ENCODE measurements at places on chromosomes 4 and X.

GRCh38 chrX:3362956-3363355 lies 16.5 kb upstream of the MXRA5 start:
- no peak for DNase-seq

DNA sequence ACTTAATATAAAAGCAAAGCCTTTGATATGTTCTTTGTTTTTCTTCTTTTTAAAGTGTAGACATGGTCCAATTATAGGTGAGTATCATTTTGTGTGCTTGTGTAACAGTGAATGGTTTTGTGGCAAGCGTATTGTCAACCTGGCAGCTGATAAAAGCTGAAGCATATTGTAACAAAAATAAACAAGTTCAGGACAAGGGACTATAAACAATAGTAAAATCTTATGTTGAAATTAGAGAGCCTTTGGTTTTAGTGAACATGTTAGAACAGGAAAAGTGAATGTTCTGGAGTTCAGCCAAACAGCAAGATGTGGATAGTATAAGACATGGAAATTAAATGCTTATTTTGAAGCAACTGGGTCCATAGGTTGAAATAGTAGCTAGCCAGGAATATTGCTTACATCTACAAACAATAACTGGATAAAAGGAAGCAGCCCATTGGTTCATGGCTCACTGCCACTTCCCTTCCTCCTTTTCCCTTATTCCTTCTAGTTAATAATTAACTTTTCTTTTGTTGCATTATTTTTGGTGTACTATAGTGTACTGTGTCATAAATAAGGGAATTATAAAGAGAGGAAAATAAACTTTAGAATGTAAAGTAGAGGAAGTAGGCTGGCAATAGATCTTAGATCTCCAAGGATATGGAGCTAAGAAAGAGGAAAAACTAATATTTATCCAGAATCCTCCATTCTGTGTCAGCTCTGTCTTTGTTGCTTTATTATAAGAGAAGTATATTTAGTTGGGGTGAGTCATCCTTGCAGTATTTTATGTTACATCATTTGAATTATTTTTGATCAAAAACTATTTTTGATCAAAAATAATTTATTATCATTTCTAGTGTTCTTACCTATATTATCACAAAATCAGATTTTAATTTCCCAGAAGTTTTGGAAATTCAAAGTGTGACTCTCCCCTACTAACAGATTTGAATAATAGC lies 65.6 kb downstream of the MRPL1 start:
- peak; percentile 78 for DNase-seq

- DNase-seq = no peak
These were observed 759 bp upstream of the TBC1D1 start for GRCh38 chr4:37889849-37890800.

- peak; percentile 35 for DNase-seq
These were observed 267.5 kb downstream of the FAT4 start for GRCh38 chr4:125582302-125582701.

- DNase-seq = no peak
These were observed 67.5 kb upstream of the ATP8A1 start for GRCh38 chr4:42724451-42724850.

DNA sequence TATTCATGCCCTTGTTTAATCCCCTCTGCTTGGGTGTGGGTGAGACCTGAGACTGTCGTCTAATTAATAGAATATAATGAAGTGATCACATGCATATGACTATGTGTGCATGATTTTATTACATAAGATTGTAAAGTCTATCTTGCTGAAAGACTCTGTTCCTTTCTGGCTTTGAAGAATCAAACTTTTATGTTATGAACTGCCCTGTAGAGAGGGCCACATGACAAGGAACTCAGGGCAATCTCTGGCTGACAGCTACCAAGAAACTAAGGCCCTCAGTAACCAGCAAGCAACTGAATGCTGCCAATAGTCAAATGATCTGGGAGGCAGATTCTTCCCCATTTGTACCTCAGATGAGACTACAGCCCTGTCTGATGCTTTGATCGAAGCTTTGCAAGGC lies 13.5 kb downstream of the TSPAN7 start:
- no peak for DNase-seq

- DNase-seq = no peak
These were observed 67.6 kb downstream of the COX18 start for GRCh38 chr4:73001885-73002284.

DNA sequence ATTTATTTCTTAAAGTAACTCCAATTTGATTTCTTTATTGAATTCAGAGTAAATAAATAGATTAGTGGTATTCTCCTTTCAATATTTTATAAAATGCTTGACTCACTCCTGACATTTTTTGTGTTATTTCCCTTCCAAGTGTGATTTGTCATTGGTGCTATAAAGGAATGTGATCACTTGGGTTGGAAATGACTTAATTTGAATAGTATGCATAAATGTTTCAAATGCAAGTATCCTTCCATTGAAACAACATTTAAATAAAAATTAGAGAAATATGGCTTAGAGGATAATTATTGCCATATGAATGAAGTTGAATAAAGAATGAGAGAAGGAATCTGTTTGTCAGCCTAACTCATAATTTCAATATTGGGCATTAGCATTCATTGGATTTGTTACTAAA lies 182.7 kb downstream of the PABPC4L start:
- no peak for DNase-seq

- peak; percentile 85 for DNase-seq
These were observed 15.0 kb upstream of the MTNR1A start for GRCh38 chr4:186570193-186570996.

DNA sequence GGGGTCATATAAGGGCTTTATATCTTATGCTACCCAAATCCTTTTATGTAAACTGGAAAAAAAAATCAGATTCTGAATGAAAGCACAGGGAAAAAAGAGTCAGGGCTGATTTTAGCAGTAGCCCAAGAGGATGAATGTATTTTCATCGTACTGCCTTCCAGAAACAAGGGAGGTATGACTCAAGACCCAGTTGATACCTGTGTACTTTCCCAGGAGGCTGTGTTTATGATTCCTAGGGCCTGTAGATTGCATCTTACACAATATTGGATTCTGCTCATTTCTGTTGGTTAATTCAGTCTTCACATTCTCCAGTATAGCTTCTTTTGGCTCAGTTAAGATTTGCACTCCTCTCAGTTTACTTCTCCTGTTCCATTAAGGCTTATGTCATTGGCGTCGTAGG lies 127.9 kb upstream of the LIMCH1 start:
- no peak for DNase-seq

DNA sequence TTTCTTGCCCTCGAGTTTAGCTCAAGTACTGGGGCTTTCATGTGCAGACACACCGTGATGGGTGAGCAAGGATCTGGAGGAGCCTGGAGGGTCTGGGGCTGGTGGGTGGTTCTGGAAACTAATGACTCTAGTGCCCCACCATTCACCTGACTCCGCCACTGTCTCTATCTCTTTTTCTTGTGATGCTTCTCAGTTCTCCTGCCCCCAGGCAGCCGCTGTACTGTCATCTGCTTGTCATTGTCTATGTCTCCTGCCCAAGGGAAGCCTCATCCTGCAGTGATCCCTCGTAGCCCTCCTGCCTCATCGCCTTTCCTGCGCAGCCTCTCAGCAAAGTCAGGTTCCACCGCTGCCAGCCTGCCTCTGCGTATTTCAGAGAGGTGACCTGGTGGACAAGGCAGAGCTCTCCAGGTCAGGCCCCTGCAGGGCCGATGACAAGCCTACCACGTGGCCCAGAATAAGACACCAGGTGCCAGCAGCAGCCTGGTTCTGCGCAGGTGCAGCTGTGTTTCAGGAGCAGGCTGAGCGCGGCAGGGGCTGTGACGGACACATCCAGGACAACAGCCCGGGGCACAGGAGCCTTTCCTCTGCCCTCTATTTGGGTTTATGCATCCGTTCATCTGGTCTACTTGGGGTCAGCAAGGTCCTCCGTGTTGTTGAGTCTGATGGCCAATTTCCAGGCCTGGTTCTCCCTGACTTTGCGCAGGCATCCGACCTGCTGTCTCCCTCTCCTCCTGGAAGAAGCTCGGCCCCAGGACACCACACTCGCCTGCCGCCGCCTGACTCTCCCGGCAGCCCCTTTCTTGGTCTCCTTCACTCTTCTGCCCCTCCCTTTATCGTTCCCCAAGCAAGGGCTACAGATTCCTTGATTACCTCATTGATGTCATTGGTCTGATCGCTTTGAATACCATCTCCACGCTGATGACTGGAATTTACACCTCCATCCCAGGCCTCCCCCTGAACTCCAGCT lies 30.9 kb upstream of the CDKN2AIP start:
- DNase-seq = no peak

DNA sequence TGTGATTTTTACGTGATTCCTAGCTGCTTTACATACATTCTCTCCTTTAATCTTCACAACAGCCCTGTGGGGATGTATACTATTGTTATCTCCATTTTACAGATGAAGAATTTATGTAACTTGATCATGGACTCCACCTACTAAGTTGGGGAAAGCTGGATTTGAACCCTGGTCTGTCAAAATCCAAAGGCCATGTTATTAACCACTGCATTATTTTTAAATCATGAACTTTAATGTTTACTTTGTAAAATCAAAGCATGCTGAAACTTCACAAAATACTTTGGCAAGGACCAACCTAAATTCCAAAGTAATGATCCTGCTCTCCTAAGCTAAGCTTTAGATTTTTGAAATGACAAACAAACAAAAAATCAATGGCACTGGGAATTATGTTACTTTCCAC lies 26.1 kb downstream of the FAM47E start:
- no peak for DNase-seq

DNA sequence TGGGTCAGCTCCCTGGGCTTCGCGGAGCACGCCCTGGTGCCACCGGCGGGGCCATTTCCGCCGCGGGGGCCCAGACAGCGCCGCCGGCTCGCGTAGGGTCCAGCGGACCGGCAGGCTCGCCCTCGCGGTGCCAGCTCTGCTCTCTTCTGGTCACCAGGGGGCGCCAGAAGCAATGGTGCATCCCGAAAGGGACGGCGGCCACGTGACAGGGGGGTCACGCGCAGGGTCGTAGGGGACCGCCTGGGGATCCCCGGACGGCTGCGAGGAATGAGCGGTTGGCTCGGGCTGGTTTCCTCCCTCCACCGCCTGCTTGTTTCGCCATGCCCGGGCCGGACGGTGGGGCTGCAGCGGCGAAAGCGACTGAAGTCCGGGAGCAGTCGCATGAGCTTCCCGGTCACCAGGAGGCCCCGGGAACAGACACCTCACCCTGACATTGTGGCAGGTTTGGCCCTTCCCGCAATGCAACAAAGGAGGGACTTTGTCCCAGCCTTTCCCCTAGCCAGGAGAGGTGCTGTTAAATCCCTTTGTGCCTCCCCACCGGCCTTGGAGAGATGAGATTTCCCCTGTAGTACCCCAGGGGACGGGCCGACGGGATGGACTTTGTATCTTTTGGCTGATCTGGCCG lies 15.8 kb downstream of the ZCCHC12 start:
- DNase-seq = peak; percentile 44

- DNase-seq = no peak
These were observed 67.0 kb upstream of the ANXA3 start for GRCh38 chr4:78484574-78484973.

DNA sequence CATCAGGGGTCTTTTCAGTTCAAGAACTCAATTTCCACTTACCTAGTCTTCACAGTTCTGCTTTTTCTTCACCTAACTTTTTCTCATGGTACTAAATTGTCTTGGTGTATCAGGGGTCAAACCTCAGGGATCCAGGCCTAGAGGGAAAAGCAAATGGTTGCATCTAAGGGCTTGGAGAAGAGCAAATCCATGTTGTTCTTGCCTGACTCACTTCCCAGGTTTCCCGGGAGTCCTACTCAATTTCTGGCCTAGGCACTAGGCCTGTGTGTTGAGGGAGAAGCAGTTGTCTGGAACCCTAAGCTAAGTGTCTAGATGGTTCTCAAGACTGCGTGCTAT lies 191.9 kb upstream of the STK26 start:
- DNase-seq = no peak

- no peak for DNase-seq
These were observed 220.4 kb downstream of the MAML3 start for GRCh38 chr4:139933541-139933940.

- no peak for DNase-seq
These were observed 48.0 kb downstream of the SORCS2 start for GRCh38 chr4:7240306-7240705.

DNA sequence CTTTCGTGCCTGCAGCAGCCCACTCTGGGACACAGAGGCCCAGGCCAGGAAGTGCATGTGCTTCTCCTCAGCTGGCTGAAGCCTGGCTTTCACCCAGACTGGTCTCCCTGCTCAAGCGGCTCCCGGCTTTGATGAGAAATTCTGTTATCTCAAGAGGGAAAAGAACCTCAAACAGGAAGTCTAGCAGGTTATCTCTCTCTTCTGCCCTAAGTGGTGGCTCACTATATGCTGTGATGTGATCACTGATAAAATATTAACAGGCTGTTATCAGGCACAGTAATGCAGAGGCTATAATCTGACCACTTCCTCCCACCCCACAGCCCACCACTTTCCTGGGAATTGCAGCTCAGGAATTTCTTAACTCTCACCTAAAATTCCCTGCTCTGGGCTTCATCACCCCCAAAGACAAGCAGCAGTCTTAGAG lies 13.3 kb downstream of the CLDN2 start:
- DNase-seq = peak; percentile 41

- DNase-seq = no peak
These were observed 9.9 kb upstream of the AKAP14 start for GRCh38 chrX:119885554-119886428.

- no peak for DNase-seq
These were observed 55.6 kb upstream of the NKAP start for GRCh38 chrX:119999087-119999634.

GRCh38 chr4:186400676-186401075 lies 134.7 kb downstream of the F11 start:
- peak; percentile 38 for DNase-seq

DNA sequence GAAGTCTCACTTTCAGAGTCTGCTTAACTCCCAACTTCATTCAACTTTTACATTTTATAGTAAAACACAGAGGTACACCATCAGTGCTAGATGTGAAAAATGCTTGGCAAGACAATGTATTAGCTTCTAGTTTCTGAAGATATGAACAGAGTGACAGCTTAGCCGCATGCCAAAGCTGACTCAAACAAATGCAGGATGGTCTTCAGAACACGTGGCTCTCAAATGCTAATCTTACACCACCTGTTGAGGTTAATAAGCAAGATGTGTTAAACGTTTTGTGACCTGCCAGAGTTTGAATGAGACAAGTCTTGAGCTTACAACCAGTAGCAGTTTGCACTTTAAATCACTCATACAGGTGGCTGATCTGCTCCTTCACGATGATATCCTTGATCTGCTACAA lies 18.9 kb upstream of the GPM6B start:
- no peak for DNase-seq

GRCh38 chr4:147423229-147423628 lies 57.7 kb upstream of the EDNRA start:
- DNase-seq = no peak

- no peak for DNase-seq
These were observed 422.8 kb downstream of the SH2D1A start for GRCh38 chrX:124769166-124769565.

DNA sequence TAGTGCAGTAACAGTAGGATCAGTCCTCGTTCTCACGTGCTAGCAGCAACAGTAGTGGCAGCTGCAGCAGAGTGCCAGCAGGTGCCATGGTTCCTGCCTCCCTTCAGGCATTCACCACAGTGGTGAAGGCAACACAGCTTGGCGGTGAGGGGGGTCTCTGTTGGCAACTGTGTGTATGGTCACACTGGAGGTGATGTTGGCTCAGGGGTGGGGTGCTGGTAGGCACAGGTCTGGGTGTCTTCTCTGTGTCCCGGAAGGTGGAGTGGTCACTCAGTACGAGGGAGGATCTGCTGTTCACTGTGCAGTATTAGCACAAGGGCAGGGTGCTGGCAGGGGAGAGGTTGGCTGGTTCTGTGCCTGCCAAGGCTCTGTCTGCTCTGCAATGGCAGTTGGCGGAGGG lies 671.8 kb downstream of the CCSER1 start:
- no peak for DNase-seq

- no peak for DNase-seq
These were observed 67.0 kb downstream of the EFNB1 start for GRCh38 chrX:68895778-68896177.

- DNase-seq = no peak
These were observed 87.0 kb downstream of the FHDC1 start for GRCh38 chr4:153023139-153023538.
